Mammary epithelial cell (primary cell): ENCODE measurements at places on chromosomes 5 and 9. TPM values are rescaled to one million over a fixed set of nuclear protein-coding genes. Genes with fewer than 3 reads are reported as not detected.

RETREG1 gene
- 49.7 TPM for total RNA-seq

HEXB gene
- total RNA-seq, result 122 and 145 TPM in 2 replicates

PCDHGA10 gene
- 6.9 and 7.9 TPM in 2 replicates for total RNA-seq

LECT2 gene
- total RNA-seq, result not detected

PLAC8L1 gene
- 0.96 TPM in 1 of 2 replicates, not detected in the other for total RNA-seq

TNPO1 gene
- 179 TPM for total RNA-seq

FGF18 gene
- total RNA-seq, result 0.16 and 0.24 TPM in 2 replicates

GPRIN1 gene
- total RNA-seq, result 4.7 TPM

PCDHGA2 gene
- total RNA-seq, result 3.0 TPM

C8G gene
- total RNA-seq, result 0.50 TPM

DOCK2 gene
- total RNA-seq, result 0.17 TPM

IFNA2 gene
- total RNA-seq, result not detected

DAB2IP gene
- 103 TPM for total RNA-seq
